ENCODE measurements at places on chromosomes 13 and 19.
A peak's percentile ranks its signal among the peaks of the same experiment; 100 is the strongest.

GRCh38 chr13:112350300-112350699 lies 25.9 kb upstream of the SPACA7 start:
- no peak for DNase-seq

- DNase-seq, result no peak
These were observed 204.3 kb upstream of the IPO5 start for GRCh38 chr13:97749174-97749573.

DNA sequence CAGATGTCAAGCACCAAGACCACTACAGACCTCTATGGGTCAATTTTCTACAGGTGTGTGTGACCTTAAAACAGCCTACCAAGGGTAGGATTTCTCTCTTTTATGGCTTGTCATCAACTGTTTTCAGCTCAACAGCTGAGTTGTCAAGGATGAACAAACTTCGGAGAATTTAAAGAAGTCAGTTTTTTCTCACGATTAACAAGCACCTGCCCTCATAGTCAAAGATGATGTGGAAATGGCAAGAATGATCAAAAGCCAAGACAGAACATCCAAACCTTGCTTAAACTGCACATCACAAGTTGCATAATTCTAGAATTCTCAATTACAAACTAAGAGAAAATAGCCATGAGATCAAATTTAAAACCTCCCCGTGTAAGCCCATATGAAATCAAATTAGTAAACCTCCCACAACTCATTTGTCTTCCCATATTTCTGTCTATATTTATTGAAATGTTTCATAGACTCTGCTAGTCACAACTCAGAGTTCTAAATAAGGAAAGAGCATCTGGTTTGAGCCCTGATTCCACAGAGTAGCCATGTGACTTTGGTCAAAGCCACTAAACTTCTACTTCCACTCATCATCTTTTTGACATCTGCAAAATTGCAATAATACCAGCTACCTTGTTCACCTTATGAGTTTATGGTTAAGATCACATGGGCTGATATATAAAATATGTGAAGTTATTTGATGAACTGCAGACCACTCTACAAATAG lies 521.5 kb upstream of the HTR2A start:
- DNase-seq, result no peak

DNA sequence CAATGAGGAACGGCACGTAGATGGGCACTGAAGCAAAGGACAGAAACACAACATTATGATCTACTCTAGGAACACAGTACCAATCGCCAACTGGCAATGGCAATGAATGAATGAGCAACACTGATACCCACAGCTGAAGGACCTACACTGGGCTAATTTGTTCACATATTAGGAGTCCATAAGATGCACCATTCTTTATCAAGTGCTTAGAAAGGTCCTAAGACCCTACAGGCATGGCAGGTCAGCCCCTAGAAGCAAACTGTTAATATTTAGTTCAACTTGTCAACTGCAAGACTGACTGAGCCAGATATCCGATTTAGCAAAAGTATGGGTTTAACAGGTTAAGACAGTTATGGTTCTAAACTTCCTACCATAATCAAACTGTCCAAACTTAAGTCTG lies 4.8 kb downstream of the SHISA2 start:
- no peak for DNase-seq

GRCh38 chr13:49635599-49636433 lies 7.5 kb downstream of the ARL11 start:
- peak; percentile 38 for DNase-seq

GRCh38 chr19:13995017-13995728 lies 10.9 kb downstream of the RFX1 start:
- DNase-seq, result peak; percentile 89

GRCh38 chr13:112177450-112178288 lies 110.7 kb downstream of the SOX1 start:
- DNase-seq, result no peak

- no peak for DNase-seq
These were observed 110.1 kb downstream of the KCTD15 start for GRCh38 chr19:33906578-33907335.

- DNase-seq, result no peak
These were observed 67.1 kb downstream of the ZNF536 start for GRCh38 chr19:30439310-30439709.

DNA sequence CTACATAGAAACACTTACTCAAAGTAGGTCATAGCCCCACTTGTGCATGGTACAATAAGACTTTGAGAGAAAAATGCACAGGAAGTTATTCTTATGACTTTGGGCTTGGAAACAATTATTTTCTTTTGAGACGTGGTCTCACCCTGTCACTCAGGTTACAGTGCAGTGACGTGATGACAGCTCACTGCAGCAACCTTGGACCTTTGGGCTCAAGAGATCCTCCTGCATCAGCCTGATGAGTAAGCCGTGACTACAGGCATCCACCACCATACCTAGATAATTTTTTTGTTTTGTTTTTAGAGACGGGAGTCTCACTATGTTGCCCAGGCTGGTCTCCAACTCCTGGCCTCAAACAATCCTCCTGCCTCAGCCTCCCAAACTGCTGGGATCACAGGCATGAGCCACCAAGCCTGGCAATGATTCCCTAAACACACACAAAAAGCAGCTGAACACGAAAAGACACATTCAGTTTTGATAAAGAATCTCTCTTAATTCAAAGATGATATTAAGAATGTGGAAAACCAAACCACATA lies 17.9 kb downstream of the NLRP9 start:
- no peak for DNase-seq

DNA sequence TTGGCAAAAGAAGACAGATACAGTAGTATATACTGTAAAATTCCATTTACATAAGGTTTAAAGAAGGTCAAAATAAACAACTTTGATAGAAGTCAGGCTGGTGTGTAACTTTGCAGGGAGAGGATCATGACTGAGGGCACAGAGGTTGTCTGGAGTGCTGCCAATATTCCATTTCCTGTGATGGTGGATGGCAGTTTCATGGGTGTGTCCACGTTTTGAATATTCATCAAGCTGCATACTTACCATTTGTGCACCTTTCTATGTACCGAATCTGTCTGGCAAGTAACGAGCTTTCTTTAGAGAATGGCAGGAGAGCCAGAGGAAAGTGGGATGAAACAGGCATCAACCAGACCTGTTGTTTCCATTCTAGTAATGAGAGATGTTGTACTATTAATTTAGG lies 420.5 kb upstream of the HTR2A start:
- DNase-seq, result no peak

- DNase-seq, result peak; percentile 55
These were observed at the start of gene DAND5 for GRCh38 chr19:12969292-12969988. TSS of gene DAND5 (plus strand) at chr19:12969576. CDS start at chr19:12969661, 85 bp downstream.

GRCh38 chr13:64239372-64239771 lies 2823.7 kb upstream of the PCDH20 start:
- DNase-seq, result peak; percentile 57

GRCh38 chr13:18953139-18953930 lies 228.3 kb downstream of the TUBA3C start:
- no peak for DNase-seq

DNA sequence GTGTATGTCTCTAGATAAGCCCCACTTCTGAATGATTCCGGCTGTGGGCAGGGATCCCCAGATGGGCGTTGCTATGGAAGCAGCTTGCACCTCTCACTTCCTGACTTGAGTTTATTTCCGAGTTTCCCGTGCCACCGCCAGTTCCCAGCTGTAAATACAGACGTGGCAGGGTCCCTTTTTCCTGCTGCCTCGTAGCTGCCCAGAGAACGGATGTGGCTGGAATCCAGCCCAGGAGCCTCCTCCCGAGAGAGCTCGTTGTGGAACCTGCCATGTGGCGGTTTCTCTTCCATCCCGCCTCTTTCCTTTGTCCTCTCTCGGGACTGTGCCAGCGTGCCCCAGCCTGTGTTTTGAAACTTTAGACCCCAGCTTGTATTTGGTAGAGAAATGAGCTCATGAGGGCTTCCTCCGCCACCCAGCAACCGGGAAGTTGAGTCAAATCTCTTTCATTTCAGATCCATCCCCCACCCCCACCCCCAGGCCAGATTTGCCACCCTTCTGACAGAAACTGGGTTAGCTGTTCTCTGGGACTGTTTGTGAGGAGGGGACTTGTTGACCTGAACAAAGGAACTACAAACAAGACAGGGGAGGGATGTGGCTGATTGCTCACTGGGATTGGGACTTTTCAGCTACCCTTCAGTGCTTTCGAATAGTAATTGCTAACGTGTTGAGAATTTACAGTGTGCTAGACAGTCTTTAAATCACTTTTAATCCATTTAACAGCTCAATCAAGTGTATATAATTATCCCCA lies 96.6 kb downstream of the SIPA1L3 start:
- DNase-seq, result peak; percentile 97

DNA sequence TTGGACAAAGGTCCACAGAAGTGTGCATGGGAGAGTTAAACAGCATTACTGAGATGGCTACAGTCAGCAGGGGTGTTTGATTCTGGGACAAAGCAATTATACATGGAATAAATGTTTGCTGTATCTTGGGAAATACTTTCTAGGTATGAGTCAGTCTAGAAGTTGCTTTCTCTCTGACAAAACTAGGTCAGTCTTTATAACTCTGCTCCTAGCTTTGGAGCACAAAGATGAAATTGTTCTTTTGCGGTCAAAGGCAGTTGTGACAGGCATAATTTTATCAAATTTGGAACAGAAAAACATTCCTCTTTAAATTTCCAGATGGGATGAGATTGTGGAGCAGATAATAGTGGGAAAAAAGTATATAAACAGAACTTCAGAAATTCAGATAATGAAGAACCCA lies 1045.4 kb upstream of the MIR17HG start:
- peak; percentile 1 for DNase-seq

DNA sequence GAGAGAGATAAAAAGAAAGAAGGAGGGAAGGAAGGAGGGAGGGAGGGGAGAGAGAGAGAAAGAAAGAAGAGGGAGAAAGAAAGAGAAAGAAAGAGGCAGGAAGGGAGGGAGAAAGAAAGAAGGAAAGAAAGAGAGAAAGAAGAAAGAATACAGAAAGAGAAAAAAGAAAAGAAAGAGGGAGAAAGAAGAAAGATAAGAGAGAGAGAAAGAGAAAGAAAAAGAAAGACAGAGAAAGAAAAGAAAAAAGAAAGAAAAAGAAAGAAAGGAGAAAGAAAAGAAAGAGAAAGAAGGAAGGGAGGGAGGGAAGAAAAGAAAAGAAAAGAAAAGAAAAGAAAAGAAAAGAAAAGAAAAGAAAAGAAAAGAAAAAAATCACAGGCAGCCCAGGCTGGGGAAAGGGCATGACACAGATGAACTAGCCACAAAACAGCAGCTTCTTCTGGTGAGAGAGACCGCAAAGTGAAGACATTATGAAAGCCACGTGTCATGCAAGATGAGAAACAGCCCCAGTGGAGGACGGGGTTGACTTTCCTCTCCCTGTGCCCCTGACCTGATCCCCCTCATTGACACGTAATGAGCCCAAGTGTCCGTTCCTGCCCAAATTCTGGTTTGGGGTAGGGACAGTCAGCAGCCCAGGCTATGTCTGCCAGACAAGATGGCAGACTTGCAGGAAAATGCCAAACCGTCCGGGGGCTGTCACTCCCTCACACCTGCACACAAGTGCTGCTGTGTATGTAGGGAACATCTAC lies 102.1 kb downstream of the INSR start:
- DNase-seq, result peak; percentile 10
